ENCODE measurements at places on chromosomes 6 and 20. TPM values are rescaled to one million over a fixed set of nuclear protein-coding genes. Genes with fewer than 3 reads are reported as not detected.

DNA sequence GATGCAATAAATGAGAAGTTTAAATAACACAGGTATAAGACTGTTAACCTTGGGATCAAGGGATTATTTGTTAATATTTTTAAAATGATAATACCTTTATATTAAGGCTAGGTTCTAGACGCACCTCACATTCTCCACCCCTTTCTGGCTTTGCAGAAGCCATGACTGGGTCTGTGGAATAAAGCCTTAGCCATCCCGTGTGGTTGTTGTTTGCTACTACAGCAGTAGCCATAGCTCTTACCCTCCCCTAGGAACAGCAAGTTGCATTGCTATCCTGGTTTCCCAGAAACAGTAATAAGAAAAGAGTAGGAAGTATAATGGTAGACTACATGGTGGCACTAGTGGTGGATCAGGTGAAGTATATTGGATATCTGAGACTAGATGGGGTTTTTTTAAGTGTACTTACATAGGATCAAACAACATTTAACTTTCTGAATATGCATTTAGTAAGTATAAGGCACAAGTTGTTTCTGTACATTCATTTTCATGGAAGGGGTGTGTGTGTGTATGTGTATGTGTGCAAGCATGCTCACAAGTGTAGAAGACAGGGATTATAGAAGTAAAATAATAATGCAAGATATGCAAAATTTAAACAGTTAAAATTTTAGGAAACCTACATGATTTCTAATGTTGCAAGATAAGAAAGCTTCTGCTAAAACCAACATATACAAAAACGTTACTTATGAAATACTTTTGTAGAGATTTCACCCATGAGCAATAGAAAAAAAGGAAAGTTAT lies 384.2 kb downstream of the PRKN start:
- no peaks in the 10 kb centered on the region for H3K36me3 ChIP-seq
- H3K27ac ChIP-seq = no peak overlapping the region
- no peak overlapping the region for H3K4me3 ChIP-seq

DNA sequence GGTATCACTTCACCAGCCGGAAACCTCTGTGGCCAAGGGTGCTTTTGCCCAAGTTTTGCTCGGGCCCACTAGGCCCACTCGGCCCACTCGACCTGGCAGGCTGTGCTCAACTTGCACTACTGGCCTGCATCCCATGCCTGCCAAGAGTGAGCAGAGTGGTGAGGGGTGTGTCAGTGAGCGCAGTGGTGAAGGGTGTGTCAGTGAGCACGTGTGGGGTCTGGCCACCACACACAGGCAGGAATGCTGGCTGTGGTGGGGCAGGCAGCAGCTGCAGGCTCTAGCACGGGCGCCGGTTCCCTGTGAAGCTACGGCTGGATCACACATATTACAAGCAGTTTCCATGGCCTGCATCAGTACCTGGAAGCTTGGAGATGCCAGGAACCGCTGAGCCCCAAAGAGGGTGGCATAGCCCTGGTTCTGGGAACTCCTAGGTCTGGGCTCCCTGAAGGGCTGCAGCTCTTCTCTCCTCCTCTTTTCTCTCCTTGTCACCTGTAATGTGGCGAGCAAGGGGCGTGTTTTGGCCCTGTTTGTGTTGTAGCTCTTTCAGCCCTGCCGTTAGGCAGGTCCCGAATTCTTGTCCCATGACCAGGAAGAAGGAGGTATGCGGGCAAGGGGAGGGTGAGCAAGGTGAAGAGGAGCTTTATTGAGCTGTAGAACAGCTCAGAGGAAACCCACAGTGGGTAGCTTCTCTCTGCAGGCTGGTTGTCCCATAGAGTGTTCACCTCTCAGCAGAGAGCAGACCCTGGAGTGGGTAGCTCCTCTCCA lies 51.0 kb upstream of the CLDN20 start:
- no peaks in the 10 kb centered on the region for H3K36me3 ChIP-seq
- no peak overlapping the region for H3K27ac ChIP-seq
- no peaks in the 10 kb centered on the region for H3K27me3 ChIP-seq

GRCh38 chr6:47769982-47770381 lies 11.8 kb upstream of the OPN5 start:
- no peak for DNase-seq
- no peaks in the 10 kb centered on the region for H3K4me1 ChIP-seq
- no peak overlapping the region for H3K4me3 ChIP-seq
- H3K27ac ChIP-seq = no peak overlapping the region
- H3K36me3 ChIP-seq = no peaks in the 10 kb centered on the region
- H3K27me3 ChIP-seq = no peaks in the 10 kb centered on the region

DNA sequence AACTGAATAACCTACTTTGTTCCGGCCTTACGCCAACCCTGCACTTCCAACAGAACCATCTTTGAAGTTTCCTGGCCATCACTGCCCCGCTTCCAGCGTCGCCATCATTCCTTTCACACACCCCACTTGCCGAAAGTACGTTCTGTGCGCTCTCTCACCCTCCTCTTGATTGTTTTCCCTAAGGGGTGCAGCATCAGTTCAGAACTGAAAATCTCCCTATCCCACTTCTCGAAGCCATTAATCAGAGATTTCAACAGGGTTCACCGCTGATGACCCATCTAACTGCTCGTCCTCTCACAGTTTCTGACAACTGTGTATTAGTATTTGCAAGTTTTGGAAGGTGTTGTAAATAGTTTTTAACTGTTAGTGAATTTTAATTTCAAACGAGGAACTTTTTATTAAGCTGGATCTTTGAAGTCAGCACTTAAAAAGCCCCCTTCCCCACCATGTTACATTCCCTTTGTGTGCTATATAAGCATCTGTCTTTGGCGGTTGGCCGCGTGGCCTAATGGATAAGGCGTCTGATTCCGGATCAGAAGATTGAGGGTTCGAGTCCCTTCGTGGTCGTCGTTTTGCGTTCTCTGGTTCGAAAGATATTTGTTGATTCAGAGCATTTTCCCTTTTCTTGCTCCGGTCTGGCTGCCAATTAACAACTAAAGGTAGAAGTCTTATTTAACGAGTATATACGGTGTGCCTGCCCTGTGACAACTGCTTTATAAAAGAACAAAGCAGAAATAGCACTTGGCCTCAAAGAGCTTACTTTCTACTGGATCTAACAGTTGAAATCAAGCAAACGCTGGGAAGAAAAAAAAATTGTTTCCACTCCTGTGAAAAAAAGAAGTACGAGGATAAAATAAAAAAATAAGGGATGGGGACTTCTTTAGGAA lies 42.6 kb downstream of the TRIM27 start:
- no peak overlapping the region for H3K27ac ChIP-seq
- no peak for DNase-seq

DNA sequence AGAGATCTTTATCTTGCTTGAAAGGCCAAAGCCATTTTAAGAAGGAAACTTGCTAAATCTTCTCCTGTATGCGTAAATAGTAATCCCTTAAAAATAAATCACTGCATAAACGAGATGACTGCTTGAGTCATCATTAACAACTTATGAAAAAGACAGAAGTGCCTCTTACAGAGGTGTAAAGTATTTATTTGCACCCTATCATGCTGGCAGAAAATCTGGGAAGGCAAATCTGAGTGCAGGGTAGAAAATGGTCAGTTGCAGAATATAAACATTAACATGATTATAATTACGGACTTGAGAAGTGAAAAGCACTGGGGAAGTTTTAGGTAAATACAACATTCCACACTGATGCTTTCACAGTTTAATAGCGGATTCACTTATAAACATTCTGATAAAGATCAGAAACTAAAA lies 67.5 kb upstream of the FBXO30 start:
- no peaks in the 10 kb centered on the region for H3K27me3 ChIP-seq
- no peak overlapping the region for H3K4me3 ChIP-seq
- no peak for DNase-seq

DNA sequence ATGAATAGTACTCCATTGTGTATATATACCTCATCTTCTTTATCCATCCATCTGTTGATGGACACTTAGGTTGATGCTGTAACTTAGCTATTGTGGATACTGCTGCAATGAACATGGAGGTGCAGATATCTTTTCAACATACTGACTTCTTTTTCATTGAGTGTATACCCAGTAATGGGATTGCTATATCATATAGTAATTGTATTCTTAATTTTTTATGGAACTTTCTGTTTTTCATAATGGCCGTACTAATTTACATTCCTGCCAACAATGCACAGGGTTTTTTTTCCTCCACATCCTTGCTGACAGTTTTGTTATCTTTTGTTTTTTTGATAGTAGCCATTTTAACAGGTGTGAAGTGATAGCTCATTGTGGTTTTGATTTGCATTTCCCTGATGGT lies 5.2 kb downstream of the CCN2 start:
- no peak overlapping the region for H3K4me3 ChIP-seq
- no peaks in the 10 kb centered on the region for H3K27me3 ChIP-seq
- no peak overlapping the region for H3K27ac ChIP-seq
- no peak for DNase-seq
- no peaks in the 10 kb centered on the region for H3K4me1 ChIP-seq

DNA sequence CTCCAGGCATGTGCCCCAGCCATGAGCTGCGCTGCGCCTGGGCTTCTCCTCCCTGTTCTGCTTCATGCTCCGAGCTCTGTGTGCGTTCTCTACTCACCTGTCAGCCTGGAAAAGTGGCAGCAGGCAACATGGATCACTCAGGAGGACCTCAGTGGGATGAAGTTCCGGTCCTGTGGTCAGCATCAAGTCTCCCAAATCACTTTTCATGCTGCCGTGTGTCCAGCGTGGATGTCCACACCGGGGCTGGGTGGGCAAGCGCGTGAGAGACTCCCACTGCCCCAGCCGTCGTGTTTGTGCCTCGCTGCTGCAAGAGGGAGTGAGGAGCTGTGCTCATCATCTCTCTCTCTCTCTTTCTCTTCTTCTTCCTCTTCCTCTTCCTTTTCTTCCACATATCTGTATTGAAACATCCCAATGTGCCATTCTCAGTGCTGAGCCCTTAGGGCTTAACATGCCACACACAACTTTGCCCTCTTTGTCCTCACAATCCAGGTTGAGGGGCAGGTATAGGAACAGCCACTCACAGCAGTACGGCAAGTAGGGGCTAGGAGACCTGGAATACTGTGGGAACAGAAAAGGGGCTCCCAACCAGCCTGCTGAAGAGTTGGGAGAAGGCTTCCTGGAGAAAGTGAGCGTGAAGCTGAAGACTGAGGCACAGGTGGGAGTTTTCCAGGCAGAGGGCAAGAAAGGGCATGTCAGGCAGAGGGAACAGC lies 3.8 kb upstream of the PDYN start:
- no peak overlapping the region for H3K27ac ChIP-seq
- H3K27me3 ChIP-seq = no peaks in the 10 kb centered on the region
- no peak for DNase-seq

DNA sequence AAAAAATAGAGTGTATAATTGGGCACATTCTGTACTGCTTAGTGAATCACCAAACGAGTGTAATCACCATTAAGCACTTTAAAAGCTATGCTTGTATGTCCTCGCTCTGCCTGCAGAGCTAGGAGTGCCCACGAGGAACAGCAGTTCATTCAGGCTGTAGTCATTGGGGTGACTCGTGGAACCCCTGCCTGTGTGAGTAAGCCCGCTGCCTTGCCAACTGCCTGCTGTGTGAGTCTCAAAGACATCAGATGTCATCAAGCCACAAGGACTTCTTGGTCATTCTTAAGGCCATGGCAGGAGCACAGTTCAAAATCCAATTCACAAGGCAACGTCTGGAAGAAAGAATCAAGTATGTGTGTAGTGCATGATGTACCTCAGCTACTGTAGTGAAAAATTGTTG lies 60.4 kb downstream of the FOXO3 start:
- peaks cover 19% of the 10 kb centered on the region for H3K4me1 ChIP-seq
- H3K36me3 ChIP-seq = no peaks in the 10 kb centered on the region
- DNase-seq = no peak
- H3K4me3 ChIP-seq = no peak overlapping the region
- no peaks in the 10 kb centered on the region for H3K27me3 ChIP-seq

GRCh38 chr6:148407372-148407771 lies 64.7 kb downstream of the SASH1 start:
- H3K36me3 ChIP-seq = no peaks in the 10 kb centered on the region
- DNase-seq = no peak
- H3K4me1 ChIP-seq = peaks cover 44% of the 10 kb centered on the region
- H3K27me3 ChIP-seq = no peaks in the 10 kb centered on the region
- H3K27ac ChIP-seq = peak overlapping the region; percentile 89
- H3K4me3 ChIP-seq = no peak overlapping the region

GRCh38 chr6:148240861-148241477 lies 101.7 kb upstream of the SASH1 start:
- no peak overlapping the region for H3K4me3 ChIP-seq
- no peak for DNase-seq
- H3K27me3 ChIP-seq = no peaks in the 10 kb centered on the region
- no peaks in the 10 kb centered on the region for H3K36me3 ChIP-seq

GRCh38 chr6:159282421-159282820 lies 113.2 kb downstream of the FNDC1 start:
- no peaks in the 10 kb centered on the region for H3K36me3 ChIP-seq
- H3K4me3 ChIP-seq = no peak overlapping the region

DNA sequence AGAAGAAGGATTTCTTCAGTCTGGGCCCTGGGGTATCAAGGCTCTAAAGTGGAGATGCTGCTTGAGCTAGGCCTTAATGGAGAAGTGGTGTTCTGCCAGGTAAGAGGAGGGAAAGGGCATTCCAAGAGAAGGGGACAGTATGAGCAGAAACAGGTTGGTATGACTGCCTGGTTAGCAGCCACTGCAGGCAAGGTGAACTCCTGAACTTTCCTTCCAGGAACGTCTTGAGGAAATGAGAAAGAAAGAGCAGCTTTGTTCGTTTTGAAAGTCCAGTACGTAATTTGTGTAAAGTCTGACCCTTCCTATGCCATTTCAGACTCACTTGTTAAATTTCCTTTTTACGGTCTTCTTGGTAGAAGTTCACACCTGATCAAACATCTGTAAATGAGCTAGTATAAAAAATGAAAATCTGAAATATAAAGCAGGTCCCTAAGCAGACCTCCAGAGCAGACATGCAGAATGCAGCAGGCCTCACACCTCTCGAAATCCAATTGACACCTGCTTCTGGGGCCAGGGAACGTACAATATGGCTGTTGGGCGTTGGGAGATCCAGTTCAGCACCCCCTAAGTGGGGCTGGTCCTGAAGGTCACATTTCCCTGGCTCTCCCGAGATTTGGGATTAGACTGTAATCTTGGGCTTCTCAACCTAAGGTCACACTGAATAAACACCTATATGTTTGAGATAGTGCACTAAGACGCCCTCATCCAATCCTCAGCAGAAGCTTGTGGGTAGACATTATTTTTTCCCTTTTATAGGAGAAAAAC lies 33.6 kb downstream of the MYLK4 start:
- no peak overlapping the region for H3K27ac ChIP-seq
- H3K4me3 ChIP-seq = no peak overlapping the region
- H3K36me3 ChIP-seq = peaks cover 4% of the 10 kb centered on the region
- no peak for DNase-seq
- H3K27me3 ChIP-seq = no peaks in the 10 kb centered on the region

- no peaks in the 10 kb centered on the region for H3K36me3 ChIP-seq
- H3K27me3 ChIP-seq = no peaks in the 10 kb centered on the region
- DNase-seq = no peak
- H3K4me3 ChIP-seq = no peak overlapping the region
These were observed 44.9 kb downstream of the ADAT2 start for GRCh38 chr6:143405373-143406154.

GRCh38 chr6:54579011-54579410 lies 267.6 kb upstream of the FAM83B start:
- H3K4me3 ChIP-seq = no peak overlapping the region
- no peaks in the 10 kb centered on the region for H3K27me3 ChIP-seq
- no peaks in the 10 kb centered on the region for H3K4me1 ChIP-seq
- H3K27ac ChIP-seq = no peak overlapping the region

- H3K4me3 ChIP-seq = no peak overlapping the region
- no peak for DNase-seq
- H3K36me3 ChIP-seq = no peaks in the 10 kb centered on the region
- no peak overlapping the region for H3K27ac ChIP-seq
These were observed 48.7 kb downstream of the SCGN start for GRCh38 chr6:25700761-25701160.

DEFB121 gene
- not detected for total RNA-seq

GABRR2 gene
- 0.19 TPM for total RNA-seq

HAO1 gene
- not detected for total RNA-seq
